ENCODE measurements at places on chromosomes 2 and 18.

DNA sequence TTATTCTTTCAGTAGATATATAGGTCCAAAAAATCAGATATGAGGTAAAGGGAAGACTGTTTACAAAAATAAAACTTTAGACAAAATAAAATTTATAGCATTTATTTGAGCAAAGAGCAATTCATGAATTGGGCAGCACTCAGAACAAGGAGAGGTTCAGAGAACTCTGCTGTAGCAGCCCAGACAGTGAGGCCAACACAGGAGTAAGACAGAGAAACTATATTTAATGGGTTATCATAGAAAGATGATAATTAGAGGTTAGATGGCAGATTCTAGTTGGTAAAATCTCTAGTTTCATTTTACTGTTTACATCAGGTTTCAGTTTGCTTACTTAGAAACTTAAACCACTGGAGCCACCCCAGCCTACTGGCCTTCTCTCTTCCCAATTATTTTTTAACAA, 30.1 kb upstream of the SP140L start:
- DNase-seq: no peak

GRCh38 chr2:138493334-138493733, 8.2 kb upstream of the SPOPL start:
- DNase-seq: no peak

GRCh38 chr18:55224086-55224625, 264.9 kb upstream of the CCDC68 start:
- DNase-seq: no peak

DNA sequence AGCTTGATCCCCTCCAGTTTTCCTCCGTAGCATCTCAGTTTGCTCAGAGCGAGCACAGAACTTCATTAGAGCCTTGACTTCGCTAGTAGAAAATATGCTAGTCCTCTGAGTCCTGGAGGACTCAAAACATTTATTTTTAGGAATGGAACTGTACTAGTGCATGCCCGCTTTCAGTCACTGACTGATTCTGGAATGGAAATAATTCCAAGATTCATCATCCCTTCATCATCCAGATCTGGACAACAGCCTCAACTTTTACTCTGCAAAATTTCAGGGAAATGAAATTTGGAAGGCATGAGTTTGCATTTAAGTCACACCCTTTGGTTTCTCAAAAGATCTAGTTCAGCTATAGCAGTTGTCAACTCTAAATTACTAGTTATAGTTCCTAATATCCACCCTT, 304.6 kb downstream of the XIRP2 start:
- DNase-seq: peak; percentile 72

DNA sequence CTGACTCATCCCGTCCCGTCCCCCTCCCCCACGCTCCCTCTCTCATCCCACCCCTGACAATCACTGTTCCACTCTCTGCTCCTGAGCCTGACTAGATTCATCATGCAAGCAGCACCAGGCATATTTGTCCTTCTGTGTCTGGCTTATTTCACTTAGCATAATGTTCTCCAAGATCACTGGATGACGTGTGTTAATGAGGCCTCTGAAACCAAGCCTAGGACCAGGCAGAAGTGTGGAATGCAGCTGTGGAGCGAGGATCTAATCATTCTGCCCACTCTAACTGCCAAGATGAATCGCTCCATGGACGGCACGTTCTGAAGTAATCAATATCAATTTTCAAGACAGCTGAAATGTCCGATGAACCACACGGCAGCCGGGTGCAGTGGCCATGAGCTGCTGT, 122.4 kb upstream of the ZNF236 start:
- DNase-seq: no peak

DNA sequence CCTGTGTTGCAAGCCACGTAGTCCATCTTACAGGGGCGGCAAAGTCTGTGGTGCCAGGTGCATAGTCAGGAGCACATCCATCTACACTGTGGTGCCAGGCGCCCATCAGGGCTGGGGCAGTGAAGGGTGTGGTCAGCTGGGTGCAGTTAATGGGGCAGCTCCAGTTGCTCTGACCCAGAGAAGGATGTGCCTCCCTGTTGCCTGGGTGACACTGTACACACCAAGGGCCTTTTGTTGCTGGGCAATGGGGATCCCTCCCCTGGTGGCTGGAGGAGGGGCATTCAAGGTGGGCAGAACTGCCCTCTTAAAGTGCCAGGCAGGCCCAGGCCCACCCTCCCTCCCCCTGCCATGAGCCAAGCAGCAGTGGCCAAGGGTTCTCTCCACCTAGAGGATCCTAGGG, 28.3 kb upstream of the IMP4 start:
- no peak for DNase-seq

GRCh38 chr2:26720322-26721114, 28.0 kb downstream of the KCNK3 start:
- peak; percentile 93 for DNase-seq

GRCh38 chr2:206075113-206075512, 10.9 kb downstream of the INO80D start:
- no peak for DNase-seq

GRCh38 chr2:216327447-216327935, 44.8 kb downstream of the MARCHF4 start:
- DNase-seq: no peak

DNA sequence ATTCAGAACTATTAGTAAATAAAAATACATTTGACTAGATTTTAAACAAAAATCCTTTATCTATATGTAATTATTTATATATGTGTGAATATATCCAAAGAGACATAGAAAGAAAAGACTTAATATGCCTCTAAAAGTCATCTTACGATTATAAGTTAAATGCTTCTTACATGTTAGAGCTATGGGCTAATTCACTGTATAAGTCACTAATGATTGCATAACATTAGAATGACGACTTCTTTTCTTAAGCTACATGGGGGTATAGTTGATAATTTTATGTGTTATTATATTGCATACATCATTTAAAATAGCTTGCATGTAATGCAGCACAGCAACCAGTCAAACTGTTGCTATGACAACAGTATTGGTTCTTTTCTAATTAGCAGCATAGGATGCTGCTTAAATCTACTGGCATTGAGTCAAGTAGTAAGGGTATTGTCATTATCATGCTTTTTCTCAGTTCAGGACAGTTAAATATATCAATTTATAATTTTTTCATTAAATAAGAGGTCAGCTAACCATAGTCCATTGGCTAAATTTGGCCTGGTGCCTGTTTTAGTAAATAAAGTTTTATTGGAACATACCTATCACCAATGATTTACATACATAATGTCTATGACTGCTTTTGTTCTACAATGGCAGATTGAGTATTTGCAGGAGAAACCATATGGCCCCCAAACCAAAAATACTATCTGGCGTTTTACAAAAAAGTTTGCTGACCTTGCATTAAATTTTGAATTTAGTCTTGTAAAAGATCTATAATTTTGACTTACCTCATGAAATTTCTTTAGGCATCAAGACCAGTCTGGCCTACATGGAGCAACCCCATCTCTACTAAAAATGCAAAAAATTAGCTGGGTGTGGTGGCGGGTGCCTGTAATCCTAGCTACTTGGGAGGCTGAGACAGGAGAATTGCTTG, 207.7 kb upstream of the ZSWIM2 start:
- DNase-seq: no peak

DNA sequence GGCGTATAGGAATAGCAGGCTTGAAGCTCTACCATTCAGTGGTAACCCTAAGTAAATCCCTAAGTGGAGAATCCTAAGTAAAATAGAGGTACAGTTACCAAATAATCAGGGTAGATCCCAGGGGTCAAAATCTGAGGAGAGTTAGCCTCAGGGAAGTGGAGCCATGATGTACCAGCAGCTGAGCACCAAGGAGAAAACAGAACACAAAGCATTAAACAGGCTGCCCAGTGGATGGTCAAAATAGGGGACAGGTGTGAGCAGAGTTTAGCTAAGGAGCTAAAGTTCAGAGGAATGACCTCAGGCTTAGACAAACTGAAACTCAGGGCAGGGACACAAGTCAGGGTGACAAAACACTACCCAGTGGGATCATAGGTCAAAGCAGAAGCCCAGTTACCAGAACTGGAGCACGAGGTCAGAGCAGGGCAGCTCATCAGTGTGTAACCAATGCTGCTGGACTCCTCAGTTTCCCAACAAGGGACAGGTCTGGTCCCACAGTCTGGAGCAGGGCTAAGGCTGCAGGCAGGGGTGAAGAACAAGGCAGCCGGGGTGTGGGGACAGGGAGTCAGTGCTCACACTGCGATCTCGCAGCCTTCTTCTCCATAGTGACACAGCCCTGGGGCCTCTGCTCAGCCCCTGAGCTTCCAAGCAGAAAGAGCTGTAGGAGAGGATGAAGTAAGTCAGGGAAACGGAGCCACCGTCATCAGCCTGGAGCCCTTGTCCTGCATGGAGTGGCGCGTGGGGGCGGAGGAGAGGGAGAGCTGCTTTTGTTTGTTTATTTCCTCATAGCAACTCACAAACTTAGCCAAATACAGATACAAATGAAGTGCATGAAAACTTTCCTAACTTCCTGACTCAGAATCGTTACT, 264.0 kb downstream of the MREG start:
- DNase-seq: peak; percentile 44

DNA sequence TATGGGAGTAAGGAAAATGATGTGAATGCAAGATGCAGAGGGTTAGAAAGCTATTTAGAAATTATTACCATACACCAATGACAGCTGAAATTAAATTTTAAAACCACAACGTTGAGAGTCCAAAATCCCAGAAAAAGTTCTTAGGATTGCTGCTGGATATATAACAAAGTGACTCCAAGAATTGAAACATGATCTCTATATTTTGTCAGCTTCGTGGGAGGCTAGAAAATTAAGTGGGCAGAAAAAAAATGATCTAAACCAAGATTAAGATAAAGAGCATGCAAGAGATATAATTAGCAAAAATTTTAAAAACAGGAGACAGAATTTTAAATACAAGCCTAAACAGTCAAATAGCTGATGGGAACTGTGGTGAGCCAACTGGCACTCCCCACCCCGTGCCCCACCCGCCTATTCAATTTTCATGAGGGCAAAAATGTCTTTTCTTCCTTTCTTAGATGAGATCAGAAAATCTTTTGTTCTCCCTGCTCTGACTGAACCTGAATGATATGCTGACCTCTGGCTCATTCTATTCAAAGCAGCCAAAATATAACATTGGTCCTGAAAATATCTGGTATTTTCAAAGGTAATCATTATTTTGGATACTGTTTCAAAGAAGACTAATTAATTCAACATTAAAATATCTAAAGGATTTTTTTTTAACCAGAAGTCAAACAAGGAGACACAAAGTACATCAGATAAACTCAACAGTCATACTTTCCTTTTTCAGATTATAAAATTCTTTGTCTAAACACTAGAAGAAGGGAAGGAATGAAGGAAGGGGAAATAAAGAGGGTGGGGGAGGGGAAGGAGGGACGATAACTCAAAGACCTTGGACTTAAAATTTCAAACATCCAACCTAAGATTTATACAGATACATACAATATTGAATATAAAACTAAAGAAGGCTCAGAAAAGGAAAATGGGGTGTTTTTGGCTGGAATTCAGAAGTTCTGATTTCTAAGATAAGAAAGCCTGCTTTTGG, 12.2 kb downstream of the KANSL3 start:
- DNase-seq: no peak

- DNase-seq: no peak
Measured at GRCh38 chr2:128413014-128413717, 94.5 kb upstream of the HS6ST1 start.

DNA sequence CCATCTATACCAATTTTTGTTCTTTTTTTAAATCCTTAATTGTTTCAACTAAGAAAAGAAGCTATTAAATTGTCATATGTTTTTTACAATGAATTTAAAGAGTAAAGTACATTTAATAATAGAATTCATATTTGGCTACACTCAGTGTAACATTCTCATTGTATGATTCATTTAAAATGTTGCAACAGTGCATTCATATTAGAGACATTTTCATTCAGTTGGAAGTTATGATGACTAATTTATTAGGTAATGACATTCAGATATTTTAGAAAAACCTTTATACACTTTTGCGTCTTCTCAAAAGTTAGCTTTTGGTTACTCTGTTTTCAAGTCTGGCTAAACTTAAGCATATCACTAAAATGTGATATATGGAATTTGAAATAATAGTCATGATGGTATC, 887.5 kb upstream of the NRXN1 start:
- DNase-seq: no peak

GRCh38 chr2:46979571-46979979, 64.0 kb upstream of the MCFD2 start:
- DNase-seq: no peak

DNA sequence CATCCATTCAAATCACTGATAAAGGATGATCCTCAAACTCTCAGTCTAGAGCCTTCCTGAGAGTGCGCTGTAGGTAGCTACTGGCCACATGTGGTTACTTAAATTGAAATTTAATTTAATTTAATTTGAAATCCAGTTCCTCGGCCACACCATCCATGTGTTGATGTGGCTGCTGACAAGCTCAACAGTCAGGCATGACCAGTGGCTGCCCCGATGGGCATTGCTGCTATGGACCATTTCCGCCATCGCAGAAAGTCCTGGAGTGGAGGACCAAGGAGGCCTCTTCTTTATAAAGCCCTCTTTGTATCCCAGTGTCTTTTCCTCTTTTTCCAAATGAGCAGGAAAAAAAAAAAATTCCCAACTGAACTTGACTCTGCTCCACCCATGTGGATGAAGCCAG, 100.6 kb downstream of the HDAC4 start:
- DNase-seq: no peak

- no peak for DNase-seq
Measured at GRCh38 chr2:227856697-227857096, 14.7 kb upstream of the DAW1 start.

GRCh38 chr2:236972491-236973342, 113.0 kb upstream of the COPS8 start:
- peak; percentile 68 for DNase-seq

- no peak for DNase-seq
Measured at GRCh38 chr18:53689886-53690285, 534.6 kb downstream of the MBD2 start.

DNA sequence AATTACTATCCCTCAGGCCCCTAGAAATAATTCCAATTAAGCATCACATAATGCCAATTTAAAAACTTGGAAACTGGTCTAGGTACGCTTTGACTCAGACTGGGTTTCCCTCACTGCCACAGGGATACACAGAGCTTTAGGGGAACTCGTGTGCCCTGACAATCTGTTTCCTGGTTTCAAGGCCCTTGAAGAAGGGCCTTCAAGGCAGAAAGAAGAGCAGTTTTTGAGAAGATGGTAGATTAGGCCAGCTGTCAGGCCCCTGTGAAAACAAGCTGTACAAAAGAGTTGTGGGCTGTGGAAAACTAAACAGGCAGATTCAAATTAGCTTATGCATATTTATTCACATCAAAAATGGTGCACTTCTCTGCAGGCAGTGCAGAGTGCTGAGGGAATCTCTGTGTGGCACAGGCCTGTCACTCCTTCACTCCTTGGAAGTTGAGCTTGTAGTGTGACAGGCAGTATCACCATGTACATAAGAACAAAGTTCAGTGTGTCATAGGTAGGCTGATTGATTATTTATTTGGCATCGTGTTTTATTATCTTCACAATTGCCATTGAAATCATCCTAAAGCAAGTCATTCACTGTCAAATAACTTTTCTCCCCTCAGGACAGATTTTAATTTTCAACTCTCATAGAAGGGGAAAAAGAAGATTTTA, 614.4 kb upstream of the GYPC start:
- DNase-seq: no peak

DNA sequence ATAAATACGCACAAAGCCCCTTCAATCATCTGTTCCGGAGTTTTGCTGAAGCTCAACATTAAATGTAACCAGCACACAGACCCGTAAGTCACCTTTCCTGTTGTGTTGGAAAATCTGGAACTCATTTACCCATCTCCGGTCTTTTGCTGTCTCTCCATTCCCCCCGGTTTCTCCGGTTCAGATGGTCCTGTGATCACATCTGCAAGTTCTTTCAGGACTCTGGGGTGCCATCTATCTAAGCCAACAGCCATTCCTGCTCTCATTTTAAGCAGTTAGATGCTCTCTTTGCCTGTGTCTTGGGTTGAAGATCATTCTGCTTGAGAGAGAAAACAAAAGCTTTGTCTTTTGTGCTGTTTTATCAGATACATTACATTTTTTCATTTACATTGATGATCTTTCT, 91.7 kb upstream of the TGIF1 start:
- DNase-seq: no peak
